ENCODE measurements at places on chromosomes 1 and 21. TPM values are rescaled to one million over a fixed set of nuclear protein-coding genes. Genes with fewer than 3 reads are reported as not detected.
A peak's percentile ranks its signal among the peaks of the same experiment; 100 is the strongest.

DNA sequence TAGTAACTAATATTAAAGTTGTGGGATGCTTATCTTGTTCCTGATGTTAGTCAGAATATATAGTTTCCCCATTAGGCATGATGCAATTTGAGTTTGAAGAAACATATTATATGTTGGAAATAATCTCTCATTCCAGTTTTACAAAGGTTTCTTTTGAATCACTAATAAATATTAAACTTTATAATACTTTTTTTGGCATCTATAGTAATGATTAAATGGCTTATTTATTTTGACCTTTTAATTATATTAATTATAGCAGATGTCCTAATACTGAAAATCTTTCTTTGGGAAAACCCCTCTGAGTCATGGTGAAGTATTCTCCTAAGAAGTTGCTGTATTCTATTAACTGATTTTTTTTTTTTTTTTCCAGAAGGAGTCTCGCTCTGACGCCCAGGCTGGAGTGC is 28.5 kb upstream of the PTGS2 start:
- no peak for DNase-seq

GRCh38 chr1:209155546-209155945 is 428.0 kb upstream of the CAMK1G start:
- no peak for DNase-seq

DNA sequence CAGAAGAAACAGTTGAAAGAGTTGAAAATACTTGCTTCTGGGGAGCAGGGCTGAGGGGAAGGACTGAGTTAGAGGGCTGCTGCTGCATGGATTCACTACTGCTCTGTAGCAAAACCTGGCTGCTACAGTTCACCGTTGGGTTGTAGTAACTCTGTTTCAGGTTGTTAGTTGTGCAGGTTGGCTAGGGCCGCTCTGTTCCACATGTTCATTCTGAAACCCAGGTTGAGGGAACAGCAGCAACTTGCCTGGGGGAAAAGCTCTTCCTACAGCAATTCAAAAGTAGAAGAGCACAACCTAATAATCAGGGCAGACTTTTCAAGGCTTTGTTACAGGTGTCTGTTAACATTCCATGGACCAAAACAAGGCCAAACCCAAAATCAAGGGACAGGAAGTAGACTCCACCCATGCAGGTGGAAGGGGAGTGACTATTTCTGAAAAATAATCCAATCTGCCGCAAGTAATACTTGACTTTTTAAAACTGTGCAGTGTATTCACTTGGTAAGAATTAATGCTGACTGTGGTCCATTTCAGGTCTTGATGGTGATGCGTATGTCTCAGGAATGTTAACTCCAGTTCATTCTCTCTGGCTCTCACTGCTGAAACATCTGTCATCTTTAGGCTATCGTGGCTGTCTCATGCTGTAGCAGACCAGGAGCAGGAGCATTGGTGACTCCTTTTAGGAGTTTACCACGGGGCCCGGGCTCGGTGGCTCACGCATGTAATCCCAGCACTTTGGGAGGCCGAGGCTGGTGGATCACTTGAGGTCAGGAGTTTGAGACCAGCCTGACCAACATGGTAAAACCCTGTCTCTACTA is 5.1 kb upstream of the PARK7 start:
- DNase-seq, result peak; percentile 62

The TMEM59 gene
- 364 TPM for total RNA-seq

DNA sequence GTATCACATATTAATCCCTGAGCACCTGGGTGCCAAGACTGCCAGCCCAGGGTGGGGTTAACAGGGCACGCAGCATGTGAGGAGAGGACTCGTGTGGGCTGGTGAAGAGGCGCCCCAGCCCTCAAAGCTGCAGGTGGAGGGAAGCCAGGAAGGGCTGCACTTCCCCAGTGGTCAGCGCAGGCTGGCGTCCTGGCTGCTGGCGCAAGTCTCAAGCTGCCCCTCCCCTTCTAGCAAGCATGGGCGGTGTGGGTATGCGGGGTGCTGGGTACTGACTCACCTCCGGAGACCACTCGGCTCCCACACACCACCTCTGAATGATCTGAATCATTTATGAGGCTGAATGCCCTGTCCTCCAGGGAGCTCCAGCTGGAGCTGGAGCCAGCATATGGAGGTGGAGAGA is 44.0 kb downstream of the EIF2D start:
- DNase-seq, result no peak

DNA sequence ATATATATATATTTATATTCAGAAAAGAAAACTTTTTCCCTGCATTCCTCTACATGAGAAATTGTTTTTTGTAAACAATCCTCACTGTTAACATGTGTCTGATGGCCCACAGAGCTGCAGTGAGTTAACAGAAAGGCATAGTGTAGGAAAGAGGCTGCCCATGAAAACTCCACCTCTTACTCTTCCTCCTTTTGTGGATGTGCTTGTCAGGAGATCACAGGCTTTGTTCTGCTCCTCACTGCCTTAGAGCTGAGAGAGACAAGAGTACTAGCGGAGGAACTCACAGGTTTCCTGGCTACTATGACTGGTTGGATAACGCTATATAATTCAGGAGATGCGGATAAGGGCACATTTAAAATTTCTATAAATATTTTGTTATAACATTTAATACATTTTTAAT is 200.6 kb downstream of the BRINP3 start:
- DNase-seq, result no peak

The DNASE2B gene
- total RNA-seq, result 0.39 TPM

DNA sequence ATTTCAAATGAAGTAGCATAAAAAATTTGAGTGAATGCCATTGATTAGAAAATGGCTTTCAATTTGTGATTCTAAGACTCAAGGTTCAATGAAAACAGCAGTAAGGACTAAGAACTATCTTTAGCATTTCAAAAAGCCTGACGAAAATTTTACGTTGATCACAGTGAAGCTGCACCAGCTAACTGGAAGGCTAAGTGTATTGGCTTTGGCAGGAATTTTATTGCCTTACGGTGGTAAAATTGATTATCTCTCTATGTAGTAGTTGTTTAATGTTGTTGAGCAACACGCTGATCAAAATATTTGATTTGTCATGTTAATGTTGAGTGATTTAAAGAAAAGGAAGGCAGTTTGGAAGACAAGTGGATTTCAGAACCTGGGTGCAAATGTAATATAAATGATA is 49.6 kb downstream of the ATG4C start:
- DNase-seq, result no peak

The KRTAP19-3 gene
- total RNA-seq, result not detected

The UBASH3A gene
- 0.32 TPM for total RNA-seq

- DNase-seq, result no peak
These were observed 112.5 kb upstream of the NBPF11 start for GRCh38 chr1:148264374-148265276.

- no peak for DNase-seq
These were observed 21.7 kb upstream of the COL6A1 start for GRCh38 chr21:45959779-45960390.

The PLPP3 gene
- 112 TPM for total RNA-seq

GRCh38 chr21:44548922-44549321 is 2.4 kb downstream of the KRTAP10-2 start:
- peak; percentile 26 for DNase-seq

Data from mesenteric fat pad (tissue), 1 donor.